ENCODE measurements at places on chromosomes 11 and 22.

DNA sequence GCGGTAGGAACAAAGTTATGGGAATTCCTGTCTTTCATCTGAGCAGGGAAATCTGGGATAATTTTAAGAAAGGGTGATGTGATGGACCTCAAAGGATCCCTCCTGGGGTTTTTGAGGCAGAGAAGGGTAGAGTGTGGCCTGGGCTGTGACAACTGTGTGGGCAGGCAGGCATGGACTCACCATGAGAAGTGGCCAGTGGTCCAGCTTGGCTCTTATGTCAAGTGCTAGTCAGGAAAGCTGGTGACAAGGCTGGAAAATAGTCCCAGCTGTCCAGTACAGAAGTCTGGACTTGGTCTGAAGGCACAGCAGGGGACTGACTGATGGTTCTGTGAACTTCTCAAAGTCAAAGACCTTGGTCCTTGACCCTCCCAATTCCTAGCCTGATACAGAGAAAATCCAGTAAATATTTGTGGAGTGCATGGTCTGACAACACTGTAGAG, 1.7 kb downstream of the PPFIBP2 start:
- DNase-seq, result no peak

GRCh38 chr11:6228520-6228919, 5.9 kb downstream of the FHIP1B start:
- no peak for DNase-seq

DNA sequence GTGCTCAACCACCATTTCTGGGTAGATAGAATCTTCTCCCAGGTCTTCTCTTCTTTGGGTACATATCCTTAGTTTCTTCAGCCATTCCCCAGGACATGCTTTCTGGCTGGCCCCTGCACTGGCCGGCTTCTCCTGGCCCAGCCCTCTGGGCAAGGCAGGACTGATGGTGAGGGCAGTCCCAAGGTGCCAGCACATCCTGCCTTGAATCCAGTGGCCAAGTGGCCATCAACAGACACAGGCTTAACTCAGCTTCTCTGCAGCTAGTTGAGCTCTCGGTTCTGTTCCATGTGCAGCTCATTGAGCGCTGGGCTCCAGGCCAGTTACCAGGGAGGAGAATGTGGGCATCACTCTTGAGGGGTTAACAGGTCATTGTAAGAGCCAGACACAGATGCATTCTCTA, 17.6 kb downstream of the SMIM38 start:
- DNase-seq, result no peak

DNA sequence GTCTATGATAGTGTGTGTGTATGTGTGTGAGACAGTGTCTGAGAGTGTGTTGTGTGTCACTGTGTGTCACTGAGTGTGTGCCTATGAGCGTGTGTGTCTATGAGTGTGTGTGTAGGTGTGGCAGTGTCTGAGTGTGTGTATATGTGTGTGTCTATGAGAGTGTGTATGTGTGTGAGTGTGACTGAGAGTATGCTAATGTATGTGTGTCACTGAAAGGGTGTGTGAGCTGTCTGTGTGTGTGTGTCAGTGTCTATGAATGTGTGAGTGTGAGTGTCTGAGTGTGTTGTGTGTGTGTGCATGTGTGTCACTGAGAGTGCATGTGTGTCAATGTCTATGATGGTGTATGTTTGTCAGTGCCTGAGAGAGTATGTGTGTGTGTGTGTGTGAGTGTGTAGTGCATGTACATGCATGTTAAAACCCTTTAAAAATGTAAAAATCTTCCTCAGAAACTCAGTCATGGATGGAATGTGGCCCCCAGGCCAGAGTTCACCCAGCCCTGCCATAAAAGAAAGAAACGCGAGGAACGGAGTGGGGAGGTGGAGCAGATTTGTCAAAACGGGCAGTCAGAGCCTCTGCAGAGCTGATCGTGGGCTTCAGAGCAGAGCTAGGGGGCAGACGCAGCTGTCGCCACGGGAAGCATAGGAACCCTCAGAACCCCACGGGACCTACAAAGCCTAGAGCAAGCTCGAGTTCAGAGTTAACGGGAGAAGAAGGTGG, 218.8 kb downstream of the CTTN start:
- DNase-seq, result no peak

DNA sequence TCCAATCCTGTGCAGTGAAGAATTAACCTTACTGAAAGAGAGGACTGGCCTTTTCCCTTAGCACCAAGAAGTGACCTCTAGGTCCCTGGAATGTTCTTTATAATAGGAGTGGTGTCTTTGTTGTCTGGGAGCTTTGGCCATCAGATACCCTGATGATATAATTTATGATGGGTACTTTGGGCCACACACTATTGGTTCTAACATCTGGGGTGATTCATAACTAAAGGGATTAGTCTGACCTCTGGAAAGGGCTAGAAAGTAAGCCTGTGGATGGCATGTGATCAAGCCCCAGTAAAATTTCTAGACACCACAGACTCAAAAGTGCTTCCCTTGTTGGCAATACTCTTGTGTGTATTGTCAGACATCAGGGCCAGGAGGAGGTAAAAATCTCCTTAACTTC, 891.2 kb downstream of the KCNA4 start:
- peak; percentile 26 for DNase-seq

DNA sequence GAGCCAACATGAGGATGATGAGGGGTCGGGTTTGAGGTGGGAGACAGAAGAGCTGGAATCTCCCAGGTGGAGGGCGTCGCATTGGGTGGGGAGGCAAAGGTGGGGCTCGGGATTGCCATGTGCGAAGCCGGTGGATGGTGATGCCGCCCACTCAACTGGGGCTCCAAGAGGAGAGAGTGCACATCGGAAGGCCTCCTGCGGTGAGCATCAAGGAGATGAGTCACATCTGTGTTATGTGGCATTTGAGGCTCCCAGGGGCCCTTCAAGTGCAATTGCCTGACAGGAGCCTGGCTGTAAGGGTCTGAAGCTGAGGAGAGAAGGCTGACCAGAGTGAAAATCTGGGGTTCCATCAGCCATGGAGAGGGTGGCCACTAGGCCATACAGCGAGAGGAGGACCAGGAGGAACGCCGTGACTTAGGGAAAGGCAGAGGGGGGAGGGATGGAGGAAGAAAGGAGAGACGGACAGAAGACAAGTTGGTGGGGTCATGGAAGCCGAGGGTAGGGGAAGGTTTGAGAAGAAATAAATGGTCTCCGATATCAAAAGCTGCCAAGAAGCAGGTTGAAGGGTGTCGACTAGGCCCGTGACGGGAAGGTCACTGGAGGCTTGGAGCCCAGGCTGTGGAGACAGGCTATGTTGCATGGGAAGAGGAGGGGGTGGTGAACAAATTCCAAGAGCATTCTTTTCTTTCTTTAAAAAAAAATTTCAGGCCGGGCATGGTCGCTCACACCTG, 21.3 kb downstream of the RASD2 start:
- peak; percentile 85 for DNase-seq

GRCh38 chr11:8531312-8531711, 62.7 kb downstream of the STK33 start:
- DNase-seq, result peak; percentile 24

- DNase-seq, result no peak
Observed at GRCh38 chr22:47158457-47158856, 396.0 kb downstream of the TBC1D22A start.

DNA sequence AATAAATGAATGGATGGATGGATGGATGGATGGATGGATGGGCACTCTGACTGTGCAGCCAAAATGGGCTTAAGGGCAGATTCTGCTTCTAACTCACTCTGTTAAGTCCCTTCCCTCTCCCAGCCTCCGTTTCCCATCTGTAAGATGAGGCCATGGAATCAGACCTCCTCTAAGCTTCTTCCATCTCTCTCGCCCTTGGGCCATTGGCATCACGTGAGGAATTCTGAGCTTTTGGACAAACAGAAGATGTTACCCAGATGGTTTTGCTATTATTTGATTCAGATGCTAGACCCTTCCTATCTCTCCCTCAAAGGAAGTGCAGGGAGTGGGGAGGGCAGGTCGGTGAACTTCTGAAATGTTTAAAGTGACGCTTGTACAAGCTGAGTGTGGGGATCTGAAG, 4.0 kb upstream of the CYTH4 start:
- no peak for DNase-seq

DNA sequence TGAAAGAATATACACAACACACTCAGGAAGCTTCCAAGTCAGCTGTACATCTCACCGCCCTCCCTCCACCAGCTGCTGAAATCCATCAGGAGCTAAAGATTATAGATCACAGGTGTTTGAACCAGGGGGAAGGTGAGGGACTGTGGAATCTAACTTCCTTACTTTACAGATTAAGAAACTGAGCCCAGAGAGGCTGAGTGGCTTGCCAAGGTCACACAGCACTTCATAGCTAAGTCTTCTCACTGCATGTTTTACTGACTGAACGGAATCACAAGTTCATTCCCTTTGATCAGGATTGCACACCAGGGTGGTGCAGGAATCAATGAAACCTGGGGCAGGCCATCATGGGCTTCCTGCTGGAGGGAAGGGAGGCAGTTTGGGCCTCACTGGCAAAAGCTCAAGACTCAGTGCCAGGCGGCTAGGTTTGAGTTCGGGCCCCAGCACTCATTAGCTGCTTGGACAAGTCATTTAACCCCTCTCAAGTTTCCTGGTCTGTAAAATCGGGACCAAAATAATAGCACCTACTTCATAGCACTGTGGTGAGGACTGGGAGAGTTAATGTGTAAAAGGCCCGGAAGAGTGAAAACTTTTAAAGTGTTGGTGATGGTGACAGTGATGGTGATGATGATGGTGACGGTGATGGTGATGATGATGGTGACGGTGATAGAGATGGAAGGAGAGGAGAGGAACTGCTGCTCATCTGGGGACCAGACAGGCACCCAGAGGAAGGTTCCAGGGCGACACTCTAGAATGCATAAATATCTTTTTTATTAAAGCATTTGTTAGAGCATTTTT, 8.2 kb downstream of the CD5 start:
- no peak for DNase-seq

DNA sequence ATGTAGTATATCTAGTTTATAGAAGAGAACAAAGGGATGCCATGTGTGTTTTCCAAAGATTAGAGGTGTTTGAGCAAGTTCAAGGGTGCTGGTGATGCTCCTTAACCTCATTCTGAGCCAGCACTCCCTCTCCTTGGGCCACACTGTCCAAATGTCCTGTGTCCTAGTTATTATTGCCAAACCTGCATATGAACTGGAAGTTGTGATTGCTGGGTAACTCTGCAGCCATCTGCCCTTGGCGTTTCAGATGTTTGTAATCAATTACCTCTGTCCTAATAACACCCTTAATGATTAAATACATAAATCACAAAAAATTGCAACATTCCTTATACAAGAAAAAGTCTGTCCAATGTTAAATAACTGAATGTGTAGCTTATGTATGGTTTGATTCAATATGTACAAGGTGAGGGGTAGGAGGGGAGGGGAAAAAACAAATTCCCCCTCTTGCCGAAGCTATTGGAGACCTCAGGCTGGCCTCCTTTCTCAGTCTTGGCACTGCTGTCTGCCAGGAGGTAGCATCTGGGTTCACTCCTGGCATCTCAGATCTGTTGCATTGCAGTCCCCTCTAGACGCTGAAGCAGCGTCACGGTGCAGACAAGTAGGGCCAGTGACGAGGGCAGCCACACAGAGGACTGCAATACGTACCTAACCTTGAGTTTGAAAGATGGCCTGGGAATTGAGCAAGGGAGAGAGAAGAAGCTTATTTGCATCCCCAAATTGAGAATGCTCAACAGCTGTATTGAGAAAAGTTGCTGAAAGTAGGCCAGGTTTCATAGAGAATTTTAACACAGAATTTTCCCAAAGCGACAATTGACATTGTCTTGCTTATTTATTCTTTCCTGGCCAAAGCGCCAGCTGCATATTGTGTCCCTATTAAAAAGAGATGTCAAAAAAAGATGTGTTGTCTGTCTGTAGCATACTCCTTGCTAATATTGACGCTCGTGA, 89.6 kb upstream of the ARHGAP32 start:
- DNase-seq, result no peak

DNA sequence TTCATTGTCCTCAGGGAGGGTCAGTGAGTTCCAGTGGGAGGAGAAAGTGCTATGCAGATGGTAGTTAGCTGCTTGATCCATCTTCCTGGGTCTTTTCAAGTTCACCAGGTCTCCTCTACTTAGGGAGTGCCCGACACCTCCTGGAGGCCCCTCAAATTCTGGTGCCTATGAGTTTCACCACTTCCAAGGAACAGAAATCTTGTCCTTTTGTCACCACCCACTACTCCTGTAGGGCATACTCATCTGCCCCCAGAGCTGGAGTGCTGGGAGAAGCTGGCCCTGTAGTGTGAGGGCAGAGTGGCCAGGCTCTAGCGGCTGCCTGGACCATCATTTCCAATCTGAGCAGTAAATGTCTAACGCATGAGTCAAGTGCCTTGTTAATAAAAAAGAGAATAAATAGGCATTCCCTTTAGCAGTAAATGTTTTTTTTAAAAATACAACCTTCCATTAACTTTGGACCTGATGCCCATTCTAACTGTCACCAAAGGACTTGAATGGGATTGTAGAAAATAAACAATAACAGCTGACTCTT, 12.5 kb downstream of the IRAG1 start:
- no peak for DNase-seq

- DNase-seq, result no peak
Observed at GRCh38 chr11:68750195-68751003, 921 bp downstream of the TESMIN start.

DNA sequence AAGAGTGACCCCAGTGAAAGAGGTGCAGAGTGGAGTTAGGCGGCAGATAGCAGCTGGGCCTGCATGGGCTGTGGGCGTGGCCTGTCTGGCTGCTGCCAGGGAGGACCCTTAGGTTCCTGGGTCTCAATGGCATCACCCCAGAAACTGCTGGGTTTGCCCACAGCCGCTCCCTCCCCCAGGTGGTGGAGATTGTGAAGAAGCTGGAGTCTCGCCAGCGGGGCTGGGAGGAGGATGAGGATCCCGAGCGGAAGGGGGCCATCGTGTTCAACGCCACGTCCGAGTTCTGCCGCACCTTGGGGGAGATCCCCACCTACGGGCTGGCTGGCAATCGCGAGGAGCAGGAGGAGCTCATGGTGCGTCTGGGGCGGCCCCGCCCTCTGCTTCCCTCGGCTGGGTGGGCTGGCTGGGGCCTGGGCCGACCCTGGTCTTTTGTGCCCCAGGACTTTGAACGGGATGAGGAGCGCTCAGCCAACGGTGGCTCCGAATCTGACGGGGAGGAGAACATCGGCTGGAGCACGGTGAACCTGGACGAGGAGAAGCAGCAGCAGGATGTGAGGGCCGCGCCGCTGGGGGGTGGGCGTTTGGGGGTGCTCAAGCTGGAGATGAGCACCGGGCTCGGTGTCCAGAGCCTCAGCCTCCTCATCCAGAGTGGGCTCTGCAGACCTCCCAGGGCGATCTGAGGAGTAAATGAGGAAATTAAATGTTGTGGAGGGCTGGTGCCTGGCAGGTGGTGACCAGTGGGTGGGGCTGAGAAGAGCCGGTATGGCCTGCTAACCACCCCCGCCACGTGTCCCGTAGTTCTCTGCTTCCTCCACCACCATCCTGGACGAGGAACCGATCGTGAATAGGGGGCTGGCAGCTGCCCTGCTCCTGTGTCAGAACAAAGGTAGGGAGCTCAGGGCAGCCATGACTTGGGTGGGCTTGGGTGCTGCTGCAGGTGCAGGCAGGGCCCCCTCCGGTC, 15.0 kb downstream of the SART1 start:
- DNase-seq, result no peak

GRCh38 chr22:50731811-50732624, 6.0 kb upstream of the ACR start:
- peak; percentile 29 for DNase-seq

- DNase-seq, result peak; percentile 19
Observed at GRCh38 chr22:25448435-25449051, 115.9 kb upstream of the GRK3 start.

- no peak for DNase-seq
Observed at GRCh38 chr11:132876239-132876638, 656.1 kb downstream of the OPCML start.
